Thoracic aorta (tissue), 2 donors: ENCODE measurements at places on chromosomes 11 and 22. TPM values are rescaled to one million over a fixed set of nuclear protein-coding genes. Genes with fewer than 3 reads are reported as not detected.

GRCh38 chr11:6353367-6353987, 33.2 kb upstream of the CAVIN3 start:
- H3K27me3 ChIP-seq, result no peaks in the 10 kb centered on the region
- DNase-seq, result no peak
- H3K4me1 ChIP-seq, result peaks cover 15% of the 10 kb centered on the region
- H3K36me3 ChIP-seq, result no peaks in the 10 kb centered on the region
- no peak overlapping the region for H3K4me3 ChIP-seq
- no peak overlapping the region for H3K27ac ChIP-seq

The THRSP gene
- not detected for total RNA-seq

DNA sequence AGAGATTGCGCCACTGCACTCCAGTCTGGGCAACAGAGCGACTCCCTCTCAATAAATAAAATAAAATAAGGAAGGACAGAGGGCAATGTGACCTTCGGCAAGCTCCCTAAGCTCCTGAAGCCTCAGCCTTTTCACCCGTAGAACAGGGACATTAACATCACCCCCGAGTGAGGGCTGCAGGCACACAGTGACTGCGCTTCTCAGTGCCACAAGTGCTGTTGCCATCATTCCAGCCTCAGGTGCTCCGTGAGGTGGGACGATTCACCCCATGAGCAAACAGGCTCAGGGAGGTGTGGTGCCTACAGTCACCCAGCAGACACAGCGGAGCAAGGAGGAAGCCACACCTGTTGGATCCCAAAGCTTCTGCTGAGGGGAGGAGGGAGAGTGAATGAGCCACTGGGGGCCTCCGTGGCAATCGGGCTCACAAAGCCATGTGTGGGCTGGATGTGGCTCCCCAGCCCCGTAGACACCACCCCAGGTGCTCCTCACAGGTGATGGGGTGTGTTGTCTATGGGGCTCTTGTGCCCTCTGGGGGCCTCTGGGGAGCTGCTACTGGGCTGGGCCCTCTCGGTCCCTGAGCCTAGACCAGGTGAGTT, 9.1 kb upstream of the TCF20 start:
- H3K27me3 ChIP-seq, result no peaks in the 10 kb centered on the region
- H3K4me1 ChIP-seq, result peaks cover 7% of the 10 kb centered on the region
- DNase-seq, result no peak
- no peak overlapping the region for H3K27ac ChIP-seq

DNA sequence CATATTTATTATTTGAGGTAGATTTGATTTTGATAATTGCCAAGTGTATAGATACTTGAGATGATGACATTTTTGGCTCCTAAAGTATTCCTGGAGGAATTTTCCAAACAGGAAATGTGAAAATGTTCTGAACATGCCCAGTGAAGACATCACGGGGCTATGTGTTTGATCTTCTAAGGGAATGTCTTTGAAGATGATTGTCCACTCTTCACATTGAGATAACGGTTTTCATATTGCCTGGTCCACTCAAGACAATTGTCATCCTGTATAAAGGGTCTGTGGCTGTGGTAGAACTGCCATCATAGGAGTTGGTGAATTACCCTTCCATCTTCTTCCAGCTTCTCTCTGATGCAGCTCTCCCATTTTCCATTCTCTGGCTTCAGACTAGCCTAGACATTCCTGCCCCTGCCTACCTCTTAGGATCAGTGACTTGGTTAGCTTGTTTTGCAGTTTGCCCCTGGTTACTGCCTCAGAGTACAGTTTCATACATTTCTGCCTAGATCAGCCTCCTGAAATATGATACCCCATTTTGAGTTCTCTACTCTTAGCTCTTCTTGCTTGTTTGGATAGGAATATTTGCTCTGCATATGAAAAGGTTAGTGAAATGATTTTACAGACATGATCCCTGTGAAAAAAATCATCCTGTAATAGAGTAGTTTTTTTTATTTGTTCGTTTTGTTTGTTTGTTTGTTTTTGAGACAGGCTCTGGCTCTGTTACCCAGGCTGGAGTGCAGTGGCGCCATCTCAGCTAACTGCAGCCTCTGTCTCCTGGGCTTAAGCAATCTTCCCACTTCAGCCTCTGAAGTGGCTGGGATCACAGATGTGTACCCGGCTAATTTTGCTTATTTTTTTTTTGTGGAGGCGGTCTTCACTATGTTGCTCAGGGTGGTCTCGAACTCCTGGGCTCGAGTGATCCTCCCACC, 111.4 kb upstream of the SORL1-AS1 start:
- no peak overlapping the region for H3K4me3 ChIP-seq
- peaks cover 8% of the 10 kb centered on the region for H3K36me3 ChIP-seq
- H3K27me3 ChIP-seq, result no peaks in the 10 kb centered on the region
- no peak for DNase-seq

GRCh38 chr11:110430267-110431050, 711 bp downstream of the FDX1 start:
- DNase-seq, result no peak
- no peaks in the 10 kb centered on the region for H3K27me3 ChIP-seq
- peak overlapping the region; percentile 86 for H3K4me3 ChIP-seq

DNA sequence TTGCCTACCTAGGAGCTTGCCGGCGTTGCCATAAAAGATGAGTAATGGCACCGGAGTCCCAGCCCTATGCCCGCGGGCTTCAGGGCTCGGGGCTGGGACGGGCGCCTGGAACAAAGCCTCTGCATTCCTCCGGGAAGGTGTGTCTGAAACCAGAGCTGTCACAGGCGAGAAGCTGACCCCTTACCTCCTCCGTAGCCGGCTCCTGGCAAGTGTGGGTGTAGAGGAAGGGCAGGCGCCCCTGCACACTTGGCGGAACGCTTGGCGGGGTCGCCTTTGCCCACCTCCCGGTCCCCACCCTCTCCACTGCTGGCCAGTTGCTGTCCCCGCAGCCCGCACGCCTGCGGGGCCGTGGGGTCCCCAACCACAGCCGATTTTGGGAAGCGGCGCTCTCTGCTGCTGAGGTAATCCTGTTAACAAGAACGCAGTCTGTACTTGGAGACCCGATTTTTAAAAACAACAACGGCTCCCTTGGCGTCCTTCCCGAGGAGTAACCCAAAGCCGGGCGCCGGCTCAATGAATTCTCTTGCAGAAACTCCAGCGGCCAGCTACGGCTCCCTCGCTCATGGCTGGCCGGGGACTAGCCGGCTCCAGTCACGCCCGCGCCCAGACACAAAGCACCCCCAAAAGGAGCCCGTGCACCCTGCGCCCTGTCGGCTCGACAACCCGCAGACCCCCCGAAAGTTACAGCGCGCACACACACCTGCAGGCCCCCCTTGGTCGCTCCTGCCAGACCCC, 89.2 kb downstream of the PLEKHA7 start:
- H3K27me3 ChIP-seq, result no peaks in the 10 kb centered on the region
- H3K27ac ChIP-seq, result no peak overlapping the region
- no peaks in the 10 kb centered on the region for H3K36me3 ChIP-seq
- no peak for DNase-seq

GRCh38 chr11:71499546-71499945, 27.5 kb upstream of the KRTAP5-7 start:
- DNase-seq, result no peak
- peaks cover 71% of the 10 kb centered on the region for H3K36me3 ChIP-seq
- H3K27me3 ChIP-seq, result no peaks in the 10 kb centered on the region
- H3K4me3 ChIP-seq, result no peak overlapping the region
- H3K4me1 ChIP-seq, result no peaks in the 10 kb centered on the region

DNA sequence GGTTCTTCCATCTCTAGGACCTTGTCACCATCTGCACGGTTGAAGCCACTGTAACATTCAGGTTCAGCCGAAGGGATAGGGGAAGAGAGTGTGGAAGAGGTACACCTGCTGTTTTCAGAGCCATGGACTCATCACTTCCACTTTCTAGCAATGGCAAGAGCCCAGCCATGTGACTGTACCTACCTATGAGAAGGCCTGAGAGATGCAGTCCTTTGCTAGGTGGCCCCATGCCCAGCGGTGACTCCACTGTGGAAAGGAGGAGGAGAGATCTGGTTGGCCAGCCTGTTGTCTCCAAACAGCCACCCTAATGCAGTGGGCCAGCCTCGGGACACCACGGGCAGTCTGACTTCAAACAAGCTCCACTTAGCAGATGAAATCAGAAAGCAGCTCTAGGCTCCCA, 16.0 kb downstream of the RASD2 start:
- no peaks in the 10 kb centered on the region for H3K27me3 ChIP-seq
- peaks cover 3% of the 10 kb centered on the region for H3K36me3 ChIP-seq
- H3K4me1 ChIP-seq, result no peaks in the 10 kb centered on the region
- H3K4me3 ChIP-seq, result no peak overlapping the region
- DNase-seq, result no peak
